ENCODE measurements at places on chromosomes 1 and 21.

DNA sequence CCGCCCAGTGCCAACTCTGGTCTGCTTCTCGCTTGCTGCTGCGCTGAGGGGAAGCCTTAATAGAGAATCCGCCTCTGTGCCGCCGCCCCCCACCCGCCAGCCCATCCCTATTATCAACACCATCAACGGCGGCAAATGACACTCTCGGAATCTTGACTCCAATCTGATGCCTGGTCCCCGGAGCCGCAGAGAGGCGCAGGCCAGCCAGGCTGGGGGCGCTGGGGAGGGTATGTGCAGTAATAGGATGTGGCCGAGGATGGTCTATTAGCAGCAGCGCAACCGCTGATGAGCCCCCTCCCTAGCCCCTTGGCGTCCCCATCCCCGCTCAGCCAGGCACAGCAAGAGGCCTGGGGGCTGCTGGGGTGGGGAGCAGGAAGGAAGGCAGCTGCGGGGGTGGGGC lies 15.1 kb upstream of the DMBX1 start:
- DNase-seq: no peak

DNA sequence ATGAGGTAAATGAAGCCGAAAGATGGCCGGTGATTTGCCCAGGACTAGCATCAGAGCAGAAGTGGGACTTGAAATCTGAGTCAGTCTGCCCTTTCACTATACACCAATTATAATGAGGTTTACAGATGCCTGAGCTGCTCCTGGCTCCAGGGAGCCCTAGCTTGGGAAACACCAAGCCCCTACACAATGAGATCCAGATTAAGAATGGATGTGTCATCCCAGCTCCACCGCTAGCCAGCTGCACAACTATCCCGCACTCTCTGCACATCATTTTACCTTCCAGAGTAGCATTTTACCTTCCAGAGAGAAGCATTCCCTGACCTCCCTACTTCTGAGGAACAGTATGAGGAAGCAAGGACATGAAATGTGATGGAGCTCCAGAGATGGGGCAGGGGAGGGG lies 27.0 kb downstream of the SERTAD4 start:
- no peak for DNase-seq

GRCh38 chr1:145979746-145980456 lies 15.4 kb downstream of the POLR3GL start:
- no peak for DNase-seq

DNA sequence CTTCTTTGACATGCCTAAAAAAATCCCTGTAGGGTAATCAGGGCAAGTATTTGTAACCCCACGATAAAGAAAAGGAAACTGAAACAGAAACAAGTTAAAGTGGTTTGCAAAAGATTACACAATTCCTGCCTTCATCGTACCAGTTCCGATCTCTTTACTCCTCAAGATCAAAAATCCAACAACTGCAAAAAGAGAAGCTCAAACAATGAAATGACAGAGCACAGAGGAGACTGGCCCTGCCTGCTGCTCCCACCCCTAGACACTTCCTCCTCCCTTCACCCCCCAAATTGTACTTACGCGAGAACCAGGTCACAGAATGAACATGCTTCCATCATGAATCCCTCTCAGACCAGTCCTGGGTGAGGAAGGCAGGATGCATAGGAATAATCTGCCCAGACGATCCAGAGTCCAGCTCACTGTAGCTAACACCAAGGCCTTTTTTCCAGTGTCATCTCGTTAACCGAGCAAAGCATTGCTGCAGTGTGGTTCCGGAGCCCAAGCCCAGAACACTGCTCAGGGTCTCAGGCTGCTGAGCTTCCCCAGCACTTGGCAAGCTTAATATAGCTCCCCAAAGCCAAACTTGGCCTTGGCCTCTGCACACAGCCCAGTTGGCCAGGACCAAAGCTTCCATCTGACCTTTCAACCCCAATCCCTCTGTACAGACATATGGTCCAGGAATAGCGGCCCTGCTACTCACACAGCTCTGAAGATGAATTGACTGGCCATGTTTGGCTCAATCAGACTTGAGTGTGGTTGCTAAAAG lies 20.3 kb downstream of the RXRG start:
- no peak for DNase-seq

DNA sequence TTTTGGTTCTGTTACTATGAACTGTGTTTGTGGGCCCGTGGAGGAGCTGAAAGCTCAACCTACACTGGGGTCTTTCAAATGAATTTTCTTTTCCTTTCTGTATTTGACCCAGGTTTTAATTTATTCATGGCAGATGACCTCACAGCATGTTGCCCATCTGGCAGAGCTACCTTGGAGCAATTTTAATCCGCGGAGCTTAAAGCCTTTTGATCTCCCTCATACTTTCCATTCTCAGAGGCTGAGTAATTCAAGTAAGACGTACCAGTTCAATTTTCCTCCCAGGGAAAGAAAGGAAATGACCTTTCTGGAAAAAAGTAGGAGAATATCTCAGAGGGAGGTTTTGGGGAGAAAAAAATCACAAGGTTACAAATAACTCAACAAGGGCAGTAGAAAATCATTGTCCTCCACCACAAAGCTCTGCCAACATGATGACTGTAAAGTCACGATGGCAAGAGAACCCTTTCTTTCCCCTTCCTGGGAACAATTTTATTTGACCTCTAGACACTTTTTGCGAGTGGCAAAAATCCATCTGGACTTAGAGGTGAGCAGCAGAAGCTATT lies 21.6 kb upstream of the PCP4 start:
- no peak for DNase-seq

GRCh38 chr1:197200272-197200899 lies 53.9 kb upstream of the ASPM start:
- DNase-seq: no peak

- DNase-seq: no peak
These were observed 36.4 kb downstream of the SMG7 start for GRCh38 chr1:183508694-183509093.

- DNase-seq: no peak
These were observed 48.4 kb downstream of the CCN1 start for GRCh38 chr1:85628791-85629531.

GRCh38 chr1:92504291-92505014 lies 17.7 kb upstream of the GFI1 start:
- DNase-seq: no peak

GRCh38 chr1:29145739-29146437 lies 22.2 kb upstream of the TMEM200B start:
- no peak for DNase-seq

DNA sequence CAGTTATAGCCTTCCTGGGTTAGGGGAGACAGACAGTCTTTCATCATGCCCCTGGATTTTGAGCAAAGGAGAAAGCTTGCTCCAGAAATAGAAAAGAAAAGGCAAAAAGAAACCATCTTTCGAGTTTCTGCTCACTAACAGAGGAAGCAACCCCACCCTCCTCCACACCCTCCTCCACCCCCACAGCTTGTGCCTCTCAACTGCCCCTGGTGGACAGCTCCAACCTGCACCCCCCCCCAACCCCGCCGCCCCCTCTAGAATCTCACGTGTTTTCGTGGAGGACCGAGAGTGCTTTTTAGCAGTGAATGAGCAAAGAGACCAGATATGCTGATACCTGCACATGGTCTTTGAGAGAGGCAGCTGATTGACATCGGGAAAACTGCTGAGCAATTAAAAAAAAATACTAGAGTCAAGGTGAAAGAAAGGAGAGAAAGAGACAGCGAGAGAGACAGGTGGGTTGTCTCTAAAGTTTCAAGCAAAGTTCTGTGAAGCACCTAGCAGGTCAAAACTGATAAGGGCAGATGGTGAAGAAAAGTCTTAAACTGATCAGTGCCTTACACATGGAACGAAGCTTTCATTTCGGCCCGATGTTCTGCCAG lies 358.3 kb downstream of the KIF26B start:
- no peak for DNase-seq

GRCh38 chr21:39952265-39952664 lies 85.0 kb downstream of the PCP4 start:
- no peak for DNase-seq
